Dermis blood vessel endothelial cell (primary cell): ENCODE measurements at places on chromosomes 1 and 21. TPM values are rescaled to one million over a fixed set of nuclear protein-coding genes. Genes with fewer than 3 reads are reported as not detected.

Gene RGS1
- total RNA-seq: not detected in 2 replicates

Gene OR14K1
- total RNA-seq: not detected in 2 replicates

Gene GPR157
- 4.3 and 7.0 TPM in 2 replicates for total RNA-seq

Gene PCP4
- total RNA-seq: not detected in 2 replicates

Gene ANGPTL3
- total RNA-seq: not detected in 2 replicates
